Mesenteric fat pad (tissue), 1 donor: ENCODE measurements at places on chromosomes 5 and 9. TPM values are rescaled to one million over a fixed set of nuclear protein-coding genes. Genes with fewer than 3 reads are reported as not detected.

The ELAVL2 gene
- not detected for total RNA-seq

The DOK3 gene
- 22.6 TPM for total RNA-seq

The SEMA5A gene
- 7.9 TPM for total RNA-seq

The PHF2 gene
- 23.0 TPM for total RNA-seq

The BARHL1 gene
- total RNA-seq, result not detected

The HCN1 gene
- total RNA-seq, result not detected

The IL31RA gene
- not detected for total RNA-seq
